Amniotic epithelial cell (primary cell): ENCODE measurements at places on chromosomes 11 and 22.
A peak's percentile ranks its signal among the peaks of the same experiment; 100 is the strongest.

DNA sequence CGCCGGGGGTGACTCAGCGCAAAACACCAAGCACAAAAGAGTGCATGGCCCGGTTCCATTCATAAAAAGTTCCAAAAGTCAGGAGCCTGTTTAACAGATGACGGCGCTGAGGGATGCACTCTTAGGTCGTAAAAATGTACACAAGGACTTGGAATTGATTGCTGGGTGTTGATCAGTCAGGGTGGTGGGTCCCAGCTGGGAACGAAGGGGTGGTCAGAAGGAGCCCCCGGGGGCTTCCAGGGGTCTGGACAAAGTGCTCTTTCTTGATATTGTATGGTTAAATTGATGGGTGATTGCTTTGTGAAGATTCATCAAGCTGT lies 20.7 kb downstream of the IFITM10 start:
- no peak for DNase-seq

DNA sequence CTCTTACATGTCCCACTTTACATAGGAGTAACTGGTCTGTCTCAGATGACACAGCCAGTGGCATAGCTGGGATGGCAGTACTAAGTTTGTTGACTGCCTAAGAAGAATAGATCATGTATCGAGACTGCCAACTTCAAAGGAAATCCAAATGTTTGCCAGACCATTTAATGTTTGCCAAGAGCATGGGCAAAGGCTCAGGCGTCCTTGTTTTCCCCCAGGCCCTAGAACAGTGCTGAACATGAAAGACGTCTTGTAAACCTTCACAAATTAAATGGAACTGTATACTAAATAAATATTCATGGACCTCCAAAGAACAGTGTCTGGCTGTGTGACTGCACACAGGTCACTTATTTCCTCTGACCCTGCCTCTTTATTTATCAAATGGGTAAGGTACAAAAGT lies 234.7 kb upstream of the CCDC90B start:
- DNase-seq, result no peak

DNA sequence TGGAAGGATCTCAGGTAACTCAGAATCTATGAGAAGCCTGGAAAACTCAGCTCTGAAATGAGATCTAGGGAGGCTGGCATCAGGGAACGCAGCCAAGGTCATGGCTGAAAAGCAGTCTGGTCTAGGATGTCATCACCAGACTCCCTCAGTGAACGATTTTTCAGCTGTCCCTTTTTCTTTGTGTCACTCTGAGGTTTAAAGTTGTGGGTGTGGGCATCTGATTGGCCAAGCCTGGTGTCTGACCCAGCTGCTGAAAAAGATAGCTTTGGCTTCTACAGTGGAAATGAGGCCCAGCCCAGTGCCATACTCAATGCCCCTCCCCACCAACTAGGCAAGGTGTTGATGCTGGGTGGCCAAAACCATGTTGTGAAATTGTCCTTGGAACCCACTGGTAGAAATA lies 14.5 kb downstream of the RPS3 start:
- DNase-seq, result no peak

- peak; percentile 98 for DNase-seq
Observed at GRCh38 chr11:33690290-33691065, 10.1 kb downstream of the C11orf91 start.

DNA sequence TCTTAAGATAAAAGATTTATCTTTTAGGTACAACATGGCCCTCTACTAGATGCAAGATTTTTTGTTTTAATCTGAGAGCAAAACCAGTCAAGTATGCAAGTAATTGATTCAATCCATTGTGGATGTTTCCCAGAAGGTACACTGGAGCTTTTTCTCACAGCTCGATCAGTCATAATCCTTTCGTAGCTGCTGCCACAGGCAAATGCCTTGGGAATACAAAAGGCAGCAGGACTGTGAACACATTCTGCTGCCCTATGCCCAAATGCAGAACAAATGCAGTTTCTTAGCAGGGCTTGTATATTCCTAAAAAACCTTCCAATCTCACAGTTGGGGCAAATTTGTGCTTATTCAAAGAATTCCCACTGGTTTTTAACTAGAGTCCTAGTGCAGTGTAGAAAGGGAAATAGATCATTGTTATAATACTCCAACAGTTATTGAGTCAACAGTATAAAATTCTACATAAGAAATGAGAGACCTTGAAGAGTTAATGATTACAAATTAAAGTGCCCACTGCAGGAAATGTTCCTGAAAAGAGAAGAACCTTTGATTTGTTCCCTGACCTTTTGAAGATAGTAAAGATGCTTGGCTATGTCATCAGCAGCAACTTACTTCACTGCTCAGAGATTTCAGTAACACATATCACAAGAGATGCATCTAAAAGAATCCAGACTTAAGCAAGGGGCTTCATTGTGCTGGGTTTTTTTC lies 14.1 kb downstream of the LPXN start:
- DNase-seq, result no peak

DNA sequence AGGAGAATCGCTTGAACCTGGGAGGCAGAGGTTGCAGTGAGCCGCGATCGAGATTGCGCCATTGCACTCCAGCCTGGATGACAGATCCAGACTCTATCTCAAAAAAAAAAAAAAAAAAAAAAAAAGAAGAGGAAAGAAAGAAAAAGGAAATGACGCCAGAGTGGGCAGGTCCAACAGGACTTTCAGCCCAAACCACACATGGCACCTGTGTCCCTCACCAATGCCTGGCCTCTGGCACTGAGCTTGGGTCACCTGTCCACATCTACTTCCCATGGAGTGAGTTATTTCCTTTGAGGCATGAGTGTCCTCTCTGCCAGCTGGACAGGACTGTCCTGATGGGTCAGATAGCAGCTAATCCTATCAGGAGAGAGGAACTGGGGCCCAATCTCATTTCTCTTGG lies 15.2 kb upstream of the GCAT start:
- no peak for DNase-seq

DNA sequence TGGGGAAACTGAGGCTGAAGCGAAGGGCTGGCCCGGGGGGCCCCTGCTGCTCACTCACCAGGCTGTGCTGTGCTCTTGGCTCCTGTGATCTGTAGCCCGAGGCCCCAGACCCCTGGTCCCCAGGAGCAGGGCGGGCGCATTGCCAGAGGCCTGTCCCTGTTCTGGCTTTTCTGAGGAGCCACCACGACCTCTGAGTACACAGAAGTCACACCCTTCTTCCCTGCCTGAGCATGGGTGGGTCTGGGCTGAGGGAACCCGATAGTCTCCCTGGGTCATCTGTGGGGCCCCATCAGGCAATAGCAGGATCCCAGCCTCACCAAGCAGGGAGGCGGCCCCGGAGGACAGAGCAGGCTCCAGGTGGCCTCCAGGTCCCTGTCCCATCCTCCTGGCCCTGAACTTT lies 5.1 kb downstream of the CASTOR1 start:
- DNase-seq, result no peak
